ENCODE measurements at places on chromosomes 6 and 20.

DNA sequence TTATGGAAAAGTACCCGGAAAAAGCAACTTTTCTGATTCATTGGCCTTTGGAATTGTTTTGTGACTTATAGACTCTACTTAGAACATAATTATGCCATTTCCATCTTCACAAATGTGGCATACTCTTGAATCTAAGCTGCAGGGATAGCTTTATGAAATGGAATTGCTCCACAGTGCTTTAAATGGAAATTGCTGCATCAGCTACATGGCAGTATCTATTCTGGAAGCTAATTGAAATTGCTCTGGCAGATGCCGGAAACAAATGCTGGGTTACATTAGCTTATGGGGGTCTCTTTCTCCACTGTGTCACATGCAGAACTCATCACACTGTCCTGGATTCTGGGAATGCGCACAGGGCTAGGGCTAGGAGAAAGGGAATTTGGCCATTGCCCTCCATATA, 108.9 kb downstream of the SAMD5 start:
- DNase-seq = no peak

DNA sequence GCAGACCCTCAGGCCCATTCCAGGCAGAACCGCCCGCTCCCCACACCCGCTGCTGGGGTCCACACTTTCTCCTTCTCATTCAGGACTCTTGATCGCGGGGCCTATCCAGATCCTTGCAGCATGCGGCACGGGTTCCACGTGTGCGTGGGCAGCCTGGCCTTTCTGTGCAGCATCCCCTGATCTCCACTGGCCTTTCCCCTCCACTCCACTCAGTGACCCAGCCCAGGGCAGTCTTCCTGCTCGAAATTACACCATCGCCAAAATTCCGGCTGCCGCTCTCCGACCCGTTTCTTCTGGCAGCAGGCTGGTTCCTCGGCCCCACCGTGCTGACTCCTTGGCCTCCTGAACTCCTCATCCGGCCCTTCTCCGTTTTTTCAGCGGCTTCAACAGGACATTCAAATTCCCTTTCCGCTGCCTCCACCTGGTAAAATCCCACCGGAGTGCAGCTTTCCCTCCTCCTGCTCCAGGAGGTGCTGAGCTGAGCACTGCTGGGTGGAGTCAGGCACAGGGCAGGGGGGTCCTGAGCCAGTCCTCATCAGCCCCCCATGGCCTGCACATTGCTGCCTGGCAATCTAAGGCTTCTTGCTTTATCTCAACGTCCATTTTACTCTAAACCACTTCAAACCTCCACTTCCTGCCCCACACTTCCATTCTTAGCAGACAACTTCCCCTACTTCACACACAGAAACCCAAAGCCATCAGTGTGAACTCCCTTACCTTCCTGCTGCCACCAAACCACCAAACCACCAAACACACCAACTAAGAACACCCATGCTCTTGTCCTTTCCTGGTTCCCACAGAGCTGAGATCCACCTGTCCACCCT, 9.0 kb downstream of the SFT2D1 start:
- DNase-seq = no peak

- no peak for DNase-seq
Observed at GRCh38 chr6:6751266-6751596, 162.7 kb downstream of the LY86 start.

DNA sequence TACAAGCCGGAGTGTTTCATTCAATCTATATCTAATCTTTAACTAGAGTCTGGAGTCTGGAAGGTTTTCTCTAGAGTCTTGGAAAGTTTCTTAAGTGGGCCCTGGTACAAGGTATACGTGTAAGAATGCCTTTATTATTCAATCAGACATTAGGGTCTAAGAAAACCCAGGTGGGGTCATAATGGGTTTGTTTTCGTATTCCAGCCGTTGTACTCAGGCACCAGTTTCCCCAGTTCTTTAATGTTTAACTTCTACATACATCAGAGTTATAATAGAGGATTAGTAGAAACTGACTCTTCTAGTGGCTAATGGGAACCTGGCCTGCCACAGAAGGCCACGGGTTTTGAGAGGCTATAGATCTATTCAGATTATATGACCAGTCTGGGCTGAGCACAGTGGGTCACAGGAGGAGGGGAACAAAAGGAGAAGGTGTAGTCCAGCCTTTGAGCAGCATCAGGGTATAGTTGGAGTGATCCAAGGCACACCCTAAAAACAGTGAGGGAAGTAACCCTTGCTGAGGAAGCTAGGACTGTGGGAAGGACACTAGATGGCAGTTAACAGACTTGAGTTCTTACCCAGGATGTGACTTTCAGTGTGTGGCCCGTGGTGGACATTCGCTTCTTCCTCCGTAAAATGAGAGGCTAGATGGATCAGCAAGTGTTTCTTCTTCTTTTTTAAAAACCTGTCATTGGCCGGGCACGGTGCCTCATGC, 15.5 kb downstream of the FAM83B start:
- DNase-seq = no peak

- no peak for DNase-seq
Observed at GRCh38 chr6:146905181-146905704, 299.0 kb upstream of the STXBP5 start.

- peak; percentile 38 for DNase-seq
Observed at GRCh38 chr6:4777394-4777935, 1.3 kb downstream of the CDYL start.

DNA sequence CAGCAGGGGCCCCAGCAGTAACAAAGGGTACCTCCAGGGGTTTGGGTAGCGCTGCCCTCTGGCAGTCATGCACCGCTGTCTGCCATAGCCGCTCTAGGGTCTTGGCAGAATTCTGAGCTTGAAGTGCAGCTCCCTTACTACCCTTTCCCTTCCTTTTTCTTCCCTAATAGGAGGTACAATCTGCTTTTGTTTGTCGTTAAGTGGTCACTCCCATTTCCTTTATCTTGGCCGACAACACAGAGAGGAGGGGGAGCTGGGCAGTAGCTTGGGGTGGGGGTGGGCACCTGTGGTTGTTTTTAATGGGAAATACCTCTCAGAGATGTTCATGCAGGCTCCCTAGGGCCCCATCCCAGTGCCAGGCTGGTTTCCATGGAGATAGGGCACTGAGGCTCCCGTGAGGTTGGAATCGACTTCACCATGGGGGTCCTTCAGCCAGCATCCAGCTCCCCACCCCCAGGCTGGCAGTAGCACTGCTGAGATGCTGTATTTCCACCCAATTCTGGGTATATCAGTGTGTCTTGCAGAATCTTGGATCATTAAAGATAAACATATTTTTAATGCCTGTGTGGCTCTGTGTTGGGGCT, 18.6 kb downstream of the CCDC167 start:
- DNase-seq = no peak

- peak; percentile 9 for DNase-seq
Observed at GRCh38 chr6:5287205-5287965, 26.1 kb downstream of the FARS2 start.

DNA sequence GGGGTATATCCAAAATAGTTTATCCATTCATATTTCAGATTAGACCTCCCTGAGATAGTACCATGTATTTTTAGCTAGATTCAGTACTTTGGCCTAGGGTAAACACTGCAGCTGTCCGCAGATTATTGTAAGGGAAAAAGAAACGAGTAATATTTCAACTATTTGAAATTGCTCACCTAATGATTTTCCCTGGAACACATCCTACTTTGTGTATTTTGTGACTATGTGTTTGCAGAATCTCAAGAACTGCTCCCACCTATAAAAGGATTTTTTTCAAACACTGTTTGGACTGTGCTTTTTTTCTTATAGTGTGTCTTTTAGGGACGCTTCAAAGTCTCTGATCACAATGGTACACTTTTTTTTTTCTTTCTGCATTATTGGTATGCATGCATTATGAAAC, 42.3 kb downstream of the RGS17 start:
- DNase-seq = no peak

GRCh38 chr20:34066476-34067090, 45.5 kb downstream of the EIF2S2 start:
- DNase-seq = no peak

DNA sequence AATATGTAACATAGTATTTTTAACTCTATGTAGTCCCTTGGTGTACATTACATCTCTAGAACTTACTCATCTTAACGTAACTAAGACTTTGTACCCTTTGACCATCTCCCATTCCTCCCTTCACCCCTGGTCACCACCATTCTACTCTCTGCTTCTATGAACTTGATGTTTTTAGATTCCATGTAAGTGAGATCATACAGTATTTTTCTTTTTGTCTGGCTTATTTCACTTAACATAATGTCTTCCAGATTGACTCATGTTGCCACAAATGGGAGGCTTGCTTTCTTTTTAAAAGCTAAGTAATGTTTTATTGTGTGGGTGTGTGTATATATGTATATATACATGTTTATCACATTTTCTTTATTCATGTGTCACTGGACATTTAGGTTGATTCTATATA, 55.8 kb downstream of the TMEM200A start:
- no peak for DNase-seq

DNA sequence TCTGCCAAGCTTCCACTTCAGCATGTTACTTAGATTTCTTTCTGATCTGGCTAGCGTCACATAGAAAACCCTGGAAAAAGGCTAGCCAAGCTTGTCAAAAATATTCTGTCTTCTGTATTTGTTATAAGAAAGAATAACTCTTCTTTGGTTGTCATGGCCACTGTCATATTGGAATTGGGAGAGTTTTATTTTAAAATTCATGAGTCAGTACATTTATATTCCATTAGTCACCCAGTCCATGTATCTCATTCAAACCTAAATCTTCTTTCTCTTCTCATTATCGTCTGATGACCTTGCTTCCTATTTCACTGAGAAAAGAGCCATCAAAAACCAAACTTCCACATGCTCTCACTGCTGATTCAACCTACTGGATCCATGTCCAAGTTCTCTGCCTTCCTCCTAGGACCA, 65.7 kb downstream of the EPM2A start:
- peak; percentile 47 for DNase-seq

DNA sequence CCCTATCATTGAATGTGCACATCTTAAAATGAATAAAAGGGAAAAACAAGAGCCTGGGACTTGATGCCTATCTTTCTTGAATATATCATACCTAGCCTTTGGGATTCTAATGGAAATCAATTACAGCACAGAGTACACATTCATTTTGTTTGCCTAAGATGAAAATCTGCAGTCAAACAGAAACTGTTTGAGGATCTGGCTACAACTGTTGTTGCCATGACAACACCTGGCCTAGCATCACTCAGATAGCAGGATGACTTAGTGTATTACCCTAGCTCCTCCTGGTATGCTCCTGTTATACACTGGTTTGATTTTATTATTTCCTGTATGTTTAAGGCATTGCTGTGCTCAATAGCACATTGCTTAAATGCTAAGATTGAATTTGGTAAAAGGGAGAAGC, 71.5 kb upstream of the LAMP5 start:
- DNase-seq = peak; percentile 7

- peak; percentile 81 for DNase-seq
Observed at GRCh38 chr6:80457439-80457933, 351.0 kb downstream of the BCKDHB start.

- no peak for DNase-seq
Observed at GRCh38 chr6:158323561-158323958, 11.3 kb downstream of the TULP4 start.

GRCh38 chr6:137284811-137285110, 65.6 kb upstream of the IFNGR1 start:
- DNase-seq = no peak

GRCh38 chr6:17179530-17180073, 77.8 kb downstream of the STMND1 start:
- peak; percentile 11 for DNase-seq

DNA sequence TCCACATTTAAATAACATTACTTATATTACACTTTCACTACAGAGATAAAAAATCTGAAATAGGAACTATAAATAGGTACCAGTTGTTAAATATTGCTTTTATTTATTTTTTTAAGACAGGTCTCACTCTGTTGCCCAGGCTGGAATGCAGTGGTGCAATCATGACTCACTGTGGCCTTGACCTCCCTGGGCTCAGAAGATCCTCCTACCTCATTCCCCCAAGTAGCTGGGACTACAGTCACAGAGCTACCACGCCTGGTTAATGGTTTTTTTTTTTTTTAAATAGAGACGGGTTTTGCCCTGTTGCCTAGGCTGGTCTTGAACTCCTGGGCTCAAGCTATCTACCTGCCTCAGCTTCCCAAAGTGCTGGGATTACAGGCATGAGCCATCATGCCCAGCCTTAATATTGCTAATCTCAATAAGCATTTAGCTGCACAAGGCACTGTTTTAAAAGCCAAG, 17.3 kb downstream of the EEF1E1 start:
- peak; percentile 73 for DNase-seq

DNA sequence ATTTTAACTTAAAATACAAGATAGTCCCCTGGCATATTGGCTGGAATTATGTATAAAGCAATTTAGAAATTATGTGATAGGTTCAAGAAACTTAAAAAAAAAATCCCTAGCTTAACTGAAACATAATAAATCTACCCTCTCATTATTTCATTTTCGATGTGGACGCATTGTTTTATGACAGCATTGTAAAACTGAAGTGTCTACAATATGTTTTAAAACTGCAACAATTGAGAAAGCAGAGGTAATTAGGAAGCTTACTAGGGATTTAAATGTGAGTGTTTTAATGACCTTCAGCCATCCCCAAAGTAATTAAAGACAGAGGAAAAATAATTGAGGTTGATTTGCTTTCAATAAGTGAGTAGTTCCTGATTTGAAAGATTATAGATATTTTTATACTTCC, 776.0 kb downstream of the TBC1D32 start:
- no peak for DNase-seq

- no peak for DNase-seq
Observed at GRCh38 chr20:32285621-32286371, 8.3 kb downstream of the KIF3B start.

DNA sequence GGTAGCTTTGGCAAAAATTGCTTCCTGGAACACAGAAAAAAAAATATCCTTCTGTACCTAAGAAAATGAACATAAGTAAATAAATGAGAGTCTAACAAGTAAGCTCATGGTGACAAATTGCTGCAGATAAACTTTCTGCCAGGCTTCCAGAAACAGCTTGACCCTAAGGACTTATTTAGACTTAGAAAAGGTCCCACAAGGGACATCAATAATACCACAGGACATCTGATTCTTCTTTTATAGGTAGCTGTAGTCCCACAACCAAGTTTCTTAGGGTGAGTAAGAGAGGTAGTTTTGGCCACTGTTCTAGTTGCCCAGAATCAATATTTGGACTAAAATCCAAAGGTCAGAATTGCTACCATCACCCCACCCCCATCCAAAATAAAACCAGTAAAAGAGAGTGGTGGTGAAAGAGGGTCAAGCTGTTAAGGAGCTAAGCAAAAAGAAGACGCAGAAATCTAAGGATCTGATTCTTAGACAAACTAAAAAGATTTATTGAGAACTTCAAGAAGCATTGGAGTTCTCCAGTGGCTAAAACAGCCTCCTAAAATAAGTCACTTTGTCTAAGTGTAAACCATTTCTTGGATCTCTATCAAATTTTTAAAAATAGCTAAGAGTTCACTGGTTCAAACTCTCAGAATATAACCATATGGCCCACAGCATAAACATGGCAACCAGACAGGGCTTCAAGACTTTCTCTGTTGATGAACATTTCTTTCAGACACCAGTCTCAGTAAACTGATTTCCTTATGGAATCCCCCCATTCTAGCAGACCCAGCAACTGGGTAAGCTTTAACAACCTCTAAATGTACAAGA, 180.6 kb downstream of the PTPRK start:
- DNase-seq = no peak

Measured in RKO (cell line).